Posterior cingulate gyrus (tissue), 11 donors: ENCODE measurements at places on chromosomes 7 and 10.

DNA sequence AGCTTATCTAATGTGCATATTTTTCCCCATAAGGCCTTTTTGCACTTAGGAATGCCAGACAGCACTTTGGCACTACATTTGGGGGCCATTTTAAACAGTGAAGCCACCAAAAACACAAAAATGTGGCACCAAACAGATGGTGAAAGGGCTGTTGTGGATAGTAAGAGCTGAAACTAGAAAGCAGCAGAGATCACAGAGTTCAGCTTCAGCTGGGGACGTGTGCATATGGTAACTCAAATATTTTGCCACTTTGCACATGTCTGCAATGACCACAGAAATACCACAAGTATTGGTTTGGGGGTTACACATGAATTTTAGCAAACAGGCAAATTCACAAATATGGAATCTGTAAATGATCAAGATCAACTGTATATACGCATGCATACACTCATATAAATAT, 72.8 kb downstream of the PODXL start:
- DNase-seq, result no peak

- DNase-seq, result no peak
Measured at GRCh38 chr10:53491774-53492173, 719.2 kb upstream of the MBL2 start.

GRCh38 chr7:46226860-46227259, 305.8 kb upstream of the IGFBP3 start:
- no peak for DNase-seq

DNA sequence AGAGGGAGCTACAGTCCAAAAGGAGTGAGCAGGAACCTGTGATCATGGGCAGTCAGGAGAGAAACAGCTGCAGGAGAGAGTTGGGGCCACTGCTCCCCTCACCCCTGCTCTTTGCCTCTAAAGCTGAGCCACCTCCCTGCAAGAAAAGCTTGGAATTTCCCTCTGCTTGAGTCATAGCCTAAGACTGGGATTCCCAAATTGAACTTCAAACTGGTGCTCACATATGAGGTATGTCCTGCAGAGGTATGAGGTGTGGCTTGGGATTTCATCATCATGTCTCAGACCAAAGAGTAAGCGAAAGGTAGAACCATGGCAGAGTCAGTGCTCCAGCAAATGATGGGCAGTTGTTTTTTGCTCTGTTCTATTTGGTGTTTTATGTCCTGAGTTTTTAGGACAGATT, 237.1 kb upstream of the NRP1 start:
- DNase-seq, result no peak

DNA sequence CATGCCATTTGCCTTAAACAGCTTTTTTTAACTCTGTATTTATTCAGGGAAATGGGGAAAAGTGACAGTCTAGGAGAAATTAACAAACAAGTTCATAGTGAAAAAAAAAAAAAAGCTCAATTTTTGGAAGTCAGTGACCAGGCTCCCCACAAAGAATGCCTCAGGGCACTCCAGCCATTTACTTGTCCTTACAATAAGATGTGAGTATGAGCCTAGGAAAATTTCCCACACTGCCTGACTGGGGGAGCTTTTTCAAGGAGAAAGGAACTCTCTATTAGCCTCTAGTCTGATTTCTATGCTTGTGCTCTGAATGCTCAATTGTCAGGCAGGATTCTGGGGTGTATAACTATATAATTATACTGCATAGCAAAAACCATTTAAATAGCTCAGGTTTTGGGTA, 74.9 kb upstream of the NRBF2 start:
- DNase-seq, result no peak

DNA sequence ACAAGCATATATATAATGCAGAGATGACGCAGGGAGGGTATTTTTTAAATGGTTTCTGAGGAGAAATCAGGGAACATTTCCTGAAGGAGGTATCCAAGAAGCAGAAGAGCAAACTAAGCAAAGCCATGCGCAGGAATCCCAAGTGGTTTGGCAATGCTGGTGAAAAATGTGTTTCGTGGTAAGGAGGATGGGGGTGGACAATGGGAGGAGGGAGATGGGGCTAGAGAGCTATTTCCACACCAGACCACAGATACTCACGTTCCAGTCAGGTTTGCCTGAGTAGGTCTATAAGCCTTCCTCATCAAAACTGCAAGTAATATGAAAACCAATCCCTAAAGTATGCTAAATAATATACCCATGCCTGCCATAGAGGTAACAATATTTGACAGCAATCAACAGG, 223.7 kb upstream of the MKLN1 start:
- no peak for DNase-seq

GRCh38 chr7:22001345-22002004, 55.8 kb upstream of the CDCA7L start:
- DNase-seq, result no peak

- peak; percentile 49 for DNase-seq
Measured at GRCh38 chr7:16753102-16753931, at the start of gene TSPAN13. TSPAN13 (plus strand) TSS chr7:16753755; CDS start chr7:16753968, 213 bp downstream.

DNA sequence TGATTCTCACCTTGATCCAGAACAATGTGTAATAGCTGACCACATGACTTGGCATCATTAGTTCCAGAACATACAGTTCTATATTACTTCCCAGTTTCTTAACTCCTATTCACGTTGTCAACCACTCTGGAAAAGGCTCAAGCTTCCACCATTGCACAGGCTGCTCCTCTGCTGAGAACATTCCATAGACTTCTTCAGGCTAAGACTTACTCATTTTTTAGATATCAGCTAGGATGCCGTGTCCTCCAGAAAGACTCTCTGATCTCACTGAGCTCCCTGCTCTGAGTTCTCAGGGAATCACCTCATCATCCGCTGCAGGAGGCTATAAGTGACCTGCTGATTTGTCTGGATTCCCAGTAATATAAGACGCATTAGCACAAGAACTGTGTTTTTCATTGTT, 73.1 kb downstream of the HTR7 start:
- no peak for DNase-seq

DNA sequence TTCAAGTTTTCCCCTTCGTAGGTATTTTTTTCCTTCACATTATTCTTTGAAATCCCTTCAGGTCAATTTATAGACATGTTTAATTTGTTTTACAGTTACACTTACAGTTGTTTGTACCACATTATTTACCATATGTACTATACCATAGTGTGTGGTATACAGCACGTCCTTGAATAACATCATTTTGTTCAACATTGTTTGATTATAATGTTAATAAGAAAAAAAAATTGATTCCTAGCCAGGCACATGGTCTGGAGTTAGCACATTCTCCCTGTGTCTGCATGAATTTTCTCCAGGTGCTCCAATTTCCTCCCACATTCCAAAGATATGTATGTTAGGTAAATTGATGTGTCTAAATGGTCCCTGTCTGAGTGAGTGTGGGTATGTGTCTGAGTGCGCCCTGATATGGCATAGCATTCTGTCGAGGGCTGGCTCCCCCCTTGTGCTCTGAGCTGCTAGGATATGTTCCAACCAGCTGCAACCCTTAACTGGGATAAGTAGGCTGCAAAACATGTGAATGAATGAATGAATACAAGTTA, 247.6 kb downstream of the CCDC7 start:
- DNase-seq, result no peak

DNA sequence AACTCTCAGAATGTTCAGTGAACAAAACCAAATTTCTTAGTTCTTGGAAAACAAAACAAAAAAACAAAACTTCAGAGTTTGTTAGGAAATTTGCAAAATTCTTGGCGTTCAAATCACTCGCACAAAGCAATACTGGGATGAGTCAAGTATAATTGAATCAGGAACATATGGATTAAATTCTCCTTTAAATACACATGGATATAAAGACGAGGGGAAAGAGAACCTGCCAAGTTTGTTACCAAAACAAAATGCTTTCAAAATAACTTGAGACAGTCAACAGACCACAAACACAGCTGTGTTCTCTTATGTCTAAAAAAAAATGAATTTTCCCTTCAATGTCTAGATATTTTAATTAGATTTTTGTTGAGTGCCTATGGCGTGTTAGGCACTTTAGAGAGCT, 93.5 kb upstream of the MPP7 start:
- no peak for DNase-seq

- DNase-seq, result no peak
Measured at GRCh38 chr7:83465643-83466042, 183.3 kb downstream of the SEMA3E start.

GRCh38 chr7:73909996-73910395, 49.0 kb downstream of the TMEM270 start:
- no peak for DNase-seq

DNA sequence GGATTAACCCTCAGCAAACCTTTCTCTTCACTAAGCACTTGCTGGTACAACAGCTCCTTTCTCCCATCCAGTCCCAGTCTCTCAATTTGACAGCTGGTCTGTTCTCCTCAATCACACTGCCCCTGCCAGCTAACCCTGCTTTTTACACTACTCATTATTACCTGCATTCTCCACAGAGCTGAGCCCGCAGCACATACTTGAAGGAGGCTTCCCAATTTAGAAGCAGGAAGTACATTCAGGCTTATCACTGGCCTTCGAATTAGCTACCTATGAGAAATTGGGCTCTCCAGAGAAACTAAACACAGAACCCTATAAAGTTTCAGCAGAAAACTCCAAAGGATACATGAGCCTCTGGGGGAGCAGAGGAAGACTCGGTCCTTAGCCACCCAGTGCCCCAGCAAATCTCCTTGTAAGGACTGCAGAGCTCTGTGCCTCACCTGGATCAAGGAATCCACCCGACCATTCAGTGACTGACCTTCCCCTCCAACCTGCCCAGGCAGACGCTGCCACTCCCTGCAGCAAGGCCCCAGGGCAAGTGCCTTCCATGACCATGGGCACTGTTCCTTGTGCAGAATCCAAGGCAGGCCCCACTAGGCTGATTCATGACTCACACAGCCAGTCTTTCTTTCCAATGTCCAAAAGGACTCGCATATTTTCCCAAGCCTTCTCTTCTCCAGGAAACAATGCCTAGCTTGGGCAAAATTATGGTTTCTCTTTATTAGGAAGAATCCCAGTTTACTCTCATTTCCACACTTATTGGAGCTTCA, 68.0 kb downstream of the VOPP1 start:
- DNase-seq, result peak; percentile 61

DNA sequence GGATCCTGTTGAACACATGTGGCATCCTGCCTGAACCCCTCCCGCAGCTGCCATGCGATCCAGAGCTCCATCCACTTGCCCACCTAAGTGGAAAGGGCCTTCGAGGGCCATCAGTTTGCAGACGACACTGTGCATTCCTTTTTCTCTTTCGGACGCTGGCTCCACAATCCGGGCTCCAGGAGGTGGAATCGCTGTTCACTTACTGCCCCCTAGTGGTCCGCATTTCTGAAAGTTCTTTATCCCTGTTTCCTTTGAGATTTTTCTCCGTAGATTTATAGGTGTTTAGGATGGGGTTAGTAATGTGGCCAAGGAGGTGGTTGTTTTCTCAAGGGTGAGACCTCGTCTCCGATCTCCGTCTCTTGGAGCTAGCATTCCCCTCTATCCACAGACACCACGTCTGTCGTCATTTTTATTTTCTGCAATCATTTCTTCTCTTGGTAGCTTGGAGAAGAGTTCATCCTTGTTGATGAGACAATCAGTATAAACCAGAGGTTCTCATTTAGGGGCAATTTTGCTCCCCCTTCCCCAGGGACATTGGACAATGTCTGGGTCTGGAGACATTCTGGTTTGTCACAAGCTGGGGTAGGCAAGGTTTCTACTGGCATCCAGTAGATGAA, 204.6 kb downstream of the ARHGAP21 start:
- DNase-seq, result no peak

- DNase-seq, result no peak
Measured at GRCh38 chr10:130932326-130933007, 379.1 kb downstream of the TCERG1L start.

- no peak for DNase-seq
Measured at GRCh38 chr10:119263951-119264617, 56.7 kb downstream of the GRK5 start.

- DNase-seq, result peak; percentile 72
Measured at GRCh38 chr7:651032-651728, 75.3 kb upstream of the DNAAF5 start.

- no peak for DNase-seq
Measured at GRCh38 chr7:17915796-17916195, 24.5 kb downstream of the SNX13 start.

DNA sequence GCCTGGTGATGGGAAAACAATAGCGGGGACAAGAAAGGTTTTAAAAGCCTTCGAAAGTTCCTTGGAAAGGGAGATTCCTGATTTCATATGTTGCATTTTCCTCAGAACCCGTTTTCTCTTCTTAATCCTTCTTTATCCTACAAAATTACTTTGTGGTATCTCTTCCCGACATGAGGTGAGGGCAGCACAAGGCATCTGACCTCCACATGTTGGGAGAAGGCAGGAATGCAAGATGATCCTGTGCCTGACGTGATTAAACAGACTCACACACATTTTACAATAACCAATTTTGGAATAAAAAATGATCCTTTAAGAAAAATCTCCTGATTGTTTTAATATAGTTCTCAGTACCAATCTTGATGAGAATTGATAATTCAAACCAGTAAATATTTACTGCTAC, 153.3 kb upstream of the MKLN1 start:
- DNase-seq, result no peak

DNA sequence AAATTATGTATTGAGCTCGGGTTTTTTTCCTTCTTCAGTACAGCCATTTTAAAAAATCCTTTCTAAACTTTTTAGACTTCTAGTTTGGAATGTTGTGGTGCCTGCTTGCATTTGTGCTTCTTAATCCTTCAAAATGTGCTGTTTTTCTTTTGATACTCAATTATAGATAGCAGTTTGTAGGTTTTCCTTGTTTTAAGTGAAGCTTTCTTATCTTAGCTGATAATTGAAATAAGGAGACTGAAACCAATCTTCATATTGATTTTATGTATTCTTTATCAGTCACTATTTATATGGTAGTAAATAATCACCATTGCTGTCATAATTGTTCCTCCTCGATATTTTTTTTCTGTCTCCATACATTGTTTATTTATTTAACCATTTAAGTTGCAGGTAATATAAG, 56.6 kb downstream of the TAF3 start:
- DNase-seq, result no peak

DNA sequence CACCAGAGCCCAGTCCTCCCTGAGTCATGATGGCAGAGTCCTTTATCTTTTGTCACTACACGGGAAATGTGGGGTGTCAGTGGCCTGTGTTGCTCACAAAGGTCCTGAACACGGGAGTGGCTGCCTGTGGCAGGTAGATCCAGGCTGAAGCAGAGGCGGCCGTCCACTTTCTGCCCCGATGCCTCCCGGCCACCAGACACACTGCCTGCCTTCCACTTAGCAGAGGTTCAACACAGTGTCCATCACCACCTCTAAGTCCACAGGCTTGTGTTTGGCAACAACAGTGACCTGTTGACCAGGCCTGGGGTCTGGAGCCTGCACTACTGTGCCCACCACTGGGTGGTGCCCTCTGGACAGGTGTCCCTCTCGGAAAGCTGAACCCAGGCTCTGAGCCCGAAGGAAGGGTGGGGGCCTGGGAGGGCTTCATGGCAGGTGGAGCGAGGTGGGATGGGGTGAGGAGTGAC, 49.9 kb upstream of the CAMK2B start:
- peak; percentile 76 for DNase-seq

- DNase-seq, result no peak
Measured at GRCh38 chr10:95505084-95505610, 56.0 kb downstream of the SORBS1 start.

- no peak for DNase-seq
Measured at GRCh38 chr10:119526621-119527592, 15.6 kb downstream of the RGS10 start.
